HT1080 (cell line): ENCODE measurements at places on chromosomes 12 and 14.

DNA sequence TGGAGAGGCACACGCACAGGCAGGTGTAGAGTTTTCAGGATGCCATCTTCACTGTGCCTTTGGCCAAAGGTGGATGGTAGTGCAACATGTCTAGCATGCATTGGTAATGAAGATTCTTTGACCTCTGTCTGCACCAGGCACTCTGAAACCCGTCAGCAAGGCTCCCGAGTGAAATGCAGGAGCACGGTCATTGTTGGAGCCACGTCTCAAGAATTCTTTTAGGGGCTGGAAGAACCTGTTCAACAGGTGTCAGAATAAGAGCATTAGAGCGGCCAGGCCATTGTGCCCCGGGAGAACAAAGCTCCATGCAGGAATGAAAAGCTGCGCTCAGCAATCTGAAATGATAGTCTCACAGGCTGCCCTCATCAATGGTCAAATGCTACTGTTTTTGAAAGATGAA is 40.2 kb upstream of the DICER1 start:
- no peak for DNase-seq

DNA sequence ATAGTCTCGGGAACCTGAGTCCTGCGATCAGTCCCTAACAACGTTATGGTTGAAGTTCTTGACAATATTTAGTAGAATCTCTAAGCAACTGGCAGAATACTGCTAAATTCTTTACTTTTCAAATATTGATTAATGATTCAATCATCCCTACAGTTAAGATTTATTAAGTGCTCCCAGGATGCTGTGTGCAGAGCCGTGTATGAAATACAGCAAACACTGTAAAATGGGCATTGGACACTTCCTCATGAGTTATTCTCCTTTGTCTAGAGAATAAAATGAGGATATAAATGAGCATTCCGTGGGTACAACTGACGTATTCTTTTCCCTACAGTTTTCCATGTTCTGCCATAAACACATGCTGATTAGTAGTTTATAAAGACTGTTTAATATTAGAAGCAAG is 372.4 kb downstream of the TMTC2 start:
- DNase-seq, result no peak

GRCh38 chr12:11765817-11766794 is 116.6 kb downstream of the ETV6 start:
- DNase-seq, result peak; percentile 14

DNA sequence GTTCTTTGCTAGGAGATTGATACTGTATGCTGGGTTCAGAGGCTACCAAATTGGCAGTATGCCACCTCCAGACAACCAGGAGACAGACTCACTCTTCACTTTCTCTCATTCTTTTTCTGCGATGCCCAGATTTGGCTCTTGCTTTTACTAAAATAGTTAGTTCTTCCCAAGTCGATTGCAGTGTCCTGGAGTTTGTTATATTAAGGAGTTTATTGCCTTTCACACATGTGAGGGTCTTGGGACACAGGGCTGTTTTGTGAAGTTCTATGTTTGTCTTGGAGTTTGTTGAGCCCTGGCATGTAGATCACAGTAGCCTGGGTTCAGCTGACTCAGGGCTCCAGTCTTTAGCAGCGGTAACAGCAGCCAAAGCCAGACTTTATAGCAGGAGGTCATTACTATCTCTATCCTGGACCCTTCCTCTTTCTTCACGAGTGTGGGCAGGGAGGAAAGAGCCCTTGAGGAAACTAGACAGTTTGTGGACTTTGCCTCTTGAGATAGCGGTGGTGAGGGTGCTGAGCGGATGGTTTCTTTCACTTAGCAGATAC is 1.6 kb downstream of the MLEC start:
- no peak for DNase-seq

DNA sequence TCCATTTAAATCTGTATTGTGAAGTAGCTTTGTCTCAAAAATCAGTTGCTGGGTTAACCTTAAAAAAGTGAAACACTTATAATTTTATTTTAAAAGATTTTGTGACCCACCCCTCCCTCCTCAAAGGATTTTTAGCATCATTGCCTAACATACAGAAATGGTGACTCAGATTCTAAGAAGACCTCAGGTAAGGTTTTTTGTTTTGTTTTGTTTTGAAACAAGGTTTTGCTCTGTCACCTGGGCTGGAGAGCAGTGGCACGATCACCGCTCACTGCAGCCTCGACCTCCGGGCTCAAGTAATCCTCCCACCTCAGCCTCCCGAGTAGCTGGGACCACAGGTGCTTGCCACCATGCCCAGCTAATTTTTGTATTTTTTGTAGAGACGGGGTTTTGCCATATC is 74.2 kb downstream of the GNS start:
- no peak for DNase-seq

DNA sequence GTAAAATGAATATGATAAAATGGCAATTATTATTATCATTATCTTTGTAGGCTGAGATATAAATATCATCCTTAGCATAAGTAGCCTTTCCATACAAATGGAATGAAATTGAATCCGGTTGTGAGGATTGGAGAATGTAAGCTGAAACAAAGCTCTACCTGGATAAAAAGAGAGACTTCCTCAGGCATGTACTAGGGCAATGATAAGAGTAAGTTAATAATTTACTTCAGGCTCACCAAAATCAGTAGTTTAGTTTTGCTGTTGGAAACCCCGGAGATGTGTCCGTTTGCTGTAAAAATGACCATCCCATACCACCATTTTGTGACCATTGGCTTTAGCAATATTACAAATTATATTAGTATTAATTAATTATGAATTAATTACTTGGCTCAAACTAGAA is 96.3 kb downstream of the C12orf75 start:
- DNase-seq, result no peak

GRCh38 chr14:87149583-87150354 is 843.2 kb downstream of the GALC start:
- peak; percentile 31 for DNase-seq

- no peak for DNase-seq
Measured at GRCh38 chr14:22168092-22168955, 420.7 kb downstream of the DAD1 start.

GRCh38 chr12:53969588-53970259 is 3.2 kb upstream of the HOXC11 start:
- no peak for DNase-seq

DNA sequence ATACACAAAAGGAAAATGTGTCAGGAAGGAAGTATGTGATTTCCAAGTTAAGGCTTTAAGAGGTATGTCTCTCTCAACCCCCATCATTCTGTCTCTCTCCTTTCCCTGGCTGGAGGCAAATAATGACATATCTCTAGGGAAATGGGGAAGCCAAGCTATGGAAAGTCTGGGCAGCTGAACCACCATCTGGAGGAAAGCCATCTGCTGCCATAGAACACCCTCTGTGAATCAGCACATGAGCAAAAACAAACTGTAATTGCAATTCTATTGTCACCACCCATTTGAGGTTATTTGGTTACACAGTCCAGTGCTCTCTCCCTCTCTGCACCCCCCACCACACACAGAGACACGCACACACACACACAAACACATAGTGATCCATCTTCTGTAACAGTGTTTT is 766.2 kb downstream of the FLRT2 start:
- peak; percentile 44 for DNase-seq

DNA sequence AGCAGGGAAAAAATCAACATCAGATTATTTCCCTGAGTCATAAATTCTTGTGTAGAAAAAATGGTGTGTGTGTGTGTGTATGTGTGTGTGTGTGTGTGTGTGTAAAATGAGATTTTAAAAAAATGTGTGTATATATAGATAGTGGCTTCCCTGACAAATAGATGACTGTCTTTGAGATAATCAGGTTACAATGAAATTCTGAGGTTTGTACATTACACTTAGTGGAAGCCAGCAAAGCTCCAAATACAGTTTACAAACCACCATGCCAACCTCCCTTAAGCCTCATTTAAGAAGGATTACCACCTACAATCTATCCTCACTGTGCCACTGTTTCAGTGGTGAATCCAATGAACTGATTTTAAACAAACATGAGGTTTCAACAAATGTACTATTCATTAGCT is 93.8 kb downstream of the MED13L start:
- no peak for DNase-seq

DNA sequence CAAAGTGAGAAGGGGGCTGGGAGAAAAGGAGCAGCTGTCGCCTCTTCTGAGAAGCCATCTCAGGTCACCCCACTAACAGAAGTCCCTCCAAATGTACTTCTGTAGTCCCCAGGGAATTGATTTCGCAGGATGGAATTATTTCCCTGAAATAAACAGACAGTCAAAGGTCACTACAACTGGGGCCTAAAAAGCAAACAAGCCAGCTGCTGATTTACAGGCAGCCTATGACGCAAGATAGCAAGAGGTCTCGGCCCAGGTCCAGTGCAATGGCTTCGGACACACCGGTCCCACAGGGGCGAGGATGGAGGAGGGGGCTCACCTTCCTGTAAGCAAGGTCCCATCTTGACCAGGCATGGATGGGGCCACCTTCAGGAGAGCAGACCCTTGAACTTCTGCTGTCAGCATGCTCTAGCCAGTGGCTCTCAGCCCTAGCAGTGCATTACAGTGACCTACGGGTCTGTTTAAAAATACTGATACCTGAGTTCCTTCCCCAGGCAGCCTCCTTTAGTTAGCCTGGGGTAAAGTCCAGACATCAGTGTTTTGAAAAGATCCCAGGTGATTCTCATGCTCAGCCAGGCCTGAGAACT is 18.1 kb downstream of the NUAK1 start:
- DNase-seq, result no peak
